ENCODE measurements at places on chromosomes 6 and 20.

- no peak for DNase-seq
These were observed 131.7 kb downstream of the LRRC1 start for GRCh38 chr6:53926505-53926904.

DNA sequence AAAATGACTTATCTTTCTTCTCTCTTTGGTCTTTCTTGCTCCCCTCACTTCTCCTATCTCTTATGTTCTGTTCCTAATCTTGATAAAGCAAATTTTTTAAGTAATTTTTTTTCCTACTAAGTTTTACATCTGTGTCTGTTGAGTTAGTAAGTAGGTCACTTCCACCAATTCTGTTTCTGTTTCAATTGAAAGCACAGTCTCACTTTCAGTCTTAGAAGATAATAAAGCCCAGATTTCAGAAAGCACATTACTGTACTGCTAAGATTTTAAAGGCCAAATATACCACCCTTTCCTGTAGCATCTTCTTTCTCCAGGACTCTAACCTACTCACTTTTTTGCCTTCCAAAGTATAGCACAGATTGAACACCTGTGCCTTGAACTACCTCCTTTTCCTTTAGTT lies 866.1 kb upstream of the ADGRB3 start:
- DNase-seq, result no peak

DNA sequence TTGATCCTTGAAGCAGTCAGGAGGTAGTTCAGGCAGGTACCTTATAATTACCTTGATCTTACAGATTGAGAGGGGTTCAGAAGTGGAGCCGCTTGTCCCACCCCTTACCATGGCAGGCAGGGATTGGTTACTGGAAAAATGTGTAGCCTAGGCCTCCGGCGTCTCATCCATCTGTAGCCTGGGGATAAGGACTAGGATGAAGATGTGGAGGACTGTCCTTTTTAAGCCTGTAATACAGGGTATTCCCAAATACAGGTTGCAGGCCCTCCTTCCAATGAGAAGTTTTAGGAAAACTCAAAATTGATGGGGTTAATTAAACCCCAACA lies 2.8 kb downstream of the HMGA1 start:
- no peak for DNase-seq

DNA sequence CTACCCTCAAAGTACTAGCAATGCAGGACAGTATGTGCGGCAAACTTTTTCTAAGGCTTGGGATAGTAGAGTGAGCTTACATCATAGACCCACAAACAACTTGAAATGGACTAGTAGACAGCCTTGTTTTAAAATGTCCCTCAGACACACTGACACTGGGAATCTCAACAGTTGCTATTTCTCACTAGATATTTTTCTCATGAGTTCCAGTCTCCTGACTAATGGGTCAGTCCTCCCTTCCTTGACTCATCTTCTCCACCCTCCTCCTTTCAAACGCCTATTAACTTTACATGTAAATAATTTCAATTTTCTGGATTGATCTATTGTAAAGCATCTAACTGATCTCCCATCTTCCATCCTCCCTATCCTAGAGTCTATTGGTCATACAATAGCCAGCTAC lies 308.3 kb upstream of the PREP start:
- DNase-seq, result no peak

DNA sequence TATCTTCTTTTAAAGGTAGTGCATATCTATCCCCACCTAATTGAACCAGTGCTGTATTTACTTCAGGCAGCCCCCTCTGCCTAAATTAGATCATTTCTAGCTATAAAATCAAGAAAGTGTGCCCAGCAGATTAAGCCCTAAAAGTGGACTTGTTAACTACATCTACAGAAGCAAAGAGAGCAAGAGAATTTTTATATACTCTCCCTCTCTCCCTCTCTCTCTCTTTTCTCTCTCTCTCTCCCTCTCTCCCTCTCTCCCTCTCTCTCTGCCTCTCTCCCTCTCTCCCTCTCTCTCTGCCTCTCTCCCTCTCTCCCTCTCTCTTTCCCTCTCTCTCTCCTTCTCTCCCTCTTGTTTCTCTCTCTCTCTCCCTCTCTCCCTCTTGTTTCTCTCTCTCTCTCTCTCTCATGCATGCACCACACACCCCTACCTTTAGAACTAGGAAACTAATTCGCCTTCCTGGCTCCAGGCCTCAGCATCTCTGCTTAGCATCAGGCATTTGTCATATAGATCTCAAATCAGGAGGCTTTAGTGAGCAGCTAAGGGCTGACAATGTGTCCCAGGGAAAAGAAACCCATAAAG lies 71.4 kb downstream of the FOXA2 start:
- no peak for DNase-seq

DNA sequence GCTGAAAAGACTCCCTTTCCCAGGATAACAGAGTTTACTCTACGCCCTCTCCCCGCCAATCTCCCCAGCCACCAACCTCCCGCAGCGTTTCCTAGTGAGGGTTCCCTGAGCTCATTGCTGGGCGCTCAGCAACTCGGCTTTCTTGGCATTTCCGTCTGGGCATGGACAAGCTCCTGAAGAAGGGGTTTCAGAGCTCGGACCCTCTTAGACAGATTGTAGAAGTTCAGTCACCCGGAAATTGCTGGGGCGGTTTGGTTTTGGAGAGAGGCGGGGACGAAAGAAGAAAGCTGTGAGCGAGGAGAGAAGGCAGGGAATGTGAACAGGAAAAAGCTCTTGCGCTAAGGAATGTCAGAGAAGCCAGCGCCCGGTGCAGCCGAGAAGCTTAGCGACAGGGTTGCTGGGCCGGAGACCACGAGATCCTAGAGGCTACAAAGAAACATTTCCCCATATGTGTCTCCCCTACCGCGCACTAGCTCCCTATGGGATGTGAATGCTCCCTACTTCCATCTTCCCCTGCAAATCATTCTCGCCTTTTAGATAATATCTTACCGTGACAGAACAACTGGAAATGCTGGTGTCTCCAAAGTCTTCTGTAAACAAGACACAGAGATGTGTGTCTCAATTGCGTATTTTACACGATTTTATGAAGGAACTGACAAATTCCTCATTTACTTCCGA lies 15.8 kb downstream of the POM121L2 start:
- DNase-seq, result no peak

- no peak for DNase-seq
These were observed 73.5 kb downstream of the PREX1 start for GRCh38 chr20:48754292-48754691.
